ENCODE measurements at places on chromosomes 5 and 9. TPM values are rescaled to one million over a fixed set of nuclear protein-coding genes. Genes with fewer than 3 reads are reported as not detected.

DNA sequence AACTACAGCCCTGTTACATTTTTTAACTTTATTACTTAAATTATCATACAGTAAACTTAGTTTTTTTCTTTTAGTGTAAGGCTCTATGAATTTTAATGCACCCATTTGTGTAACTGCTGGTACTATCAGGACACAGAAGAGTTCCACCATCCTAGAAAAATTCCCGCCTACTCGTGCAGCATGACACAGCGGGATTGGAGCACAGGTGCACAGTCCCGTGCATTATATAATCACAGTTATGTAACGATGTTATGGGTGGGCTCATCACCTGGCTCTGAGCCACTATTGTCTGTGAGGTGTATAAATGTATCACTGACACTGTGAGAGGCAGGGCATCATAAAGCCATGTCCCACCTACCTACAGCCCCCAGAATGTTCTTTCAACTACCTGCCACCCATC, 80.7 kb downstream of the DRD1 start:
- no peaks in the 10 kb centered on the region for H3K36me3 ChIP-seq
- H3K4me1 ChIP-seq, result no peaks in the 10 kb centered on the region
- DNase-seq, result no peak

DNA sequence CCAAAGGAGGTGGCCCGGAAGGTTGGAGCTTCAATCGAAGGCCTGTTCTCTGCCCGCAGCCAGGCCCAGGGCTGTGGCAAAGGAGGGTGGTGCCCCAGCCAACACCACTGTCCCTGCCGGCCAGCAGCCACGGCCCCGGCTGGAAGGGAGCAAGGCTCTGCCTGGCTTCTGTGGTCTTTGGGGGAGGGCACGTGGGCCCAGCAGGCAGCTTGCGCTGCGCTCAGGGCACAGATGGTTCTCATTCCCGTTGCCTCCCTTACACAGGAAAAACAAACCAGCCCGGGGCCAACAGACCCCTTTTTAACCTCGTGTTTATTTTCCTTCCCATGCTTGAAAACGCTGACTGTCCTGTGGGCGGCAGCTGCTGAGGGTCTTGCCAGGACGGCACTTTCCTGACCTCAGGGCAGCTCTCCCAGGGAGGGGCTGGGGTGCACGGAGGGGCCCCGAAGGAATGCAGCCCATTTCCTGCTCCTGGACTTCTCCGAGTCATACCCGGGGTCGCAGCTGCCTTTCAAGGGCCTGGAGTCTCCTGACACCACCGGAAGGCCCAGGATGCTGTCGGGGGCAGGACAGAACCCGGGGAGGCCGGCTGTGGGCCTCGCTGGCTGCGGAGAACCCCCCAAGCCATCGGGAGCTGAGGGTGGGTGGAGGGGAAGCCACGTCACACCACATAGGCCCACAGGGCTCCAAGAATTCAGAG, 1.1 kb upstream of the GPSM1 start:
- H3K27ac ChIP-seq, result peak overlapping the region; percentile 56
- no peaks in the 10 kb centered on the region for H3K27me3 ChIP-seq
- DNase-seq, result no peak
- H3K4me1 ChIP-seq, result peaks cover 30% of the 10 kb centered on the region
- H3K36me3 ChIP-seq, result no peaks in the 10 kb centered on the region
- H3K4me3 ChIP-seq, result no peak overlapping the region

DNA sequence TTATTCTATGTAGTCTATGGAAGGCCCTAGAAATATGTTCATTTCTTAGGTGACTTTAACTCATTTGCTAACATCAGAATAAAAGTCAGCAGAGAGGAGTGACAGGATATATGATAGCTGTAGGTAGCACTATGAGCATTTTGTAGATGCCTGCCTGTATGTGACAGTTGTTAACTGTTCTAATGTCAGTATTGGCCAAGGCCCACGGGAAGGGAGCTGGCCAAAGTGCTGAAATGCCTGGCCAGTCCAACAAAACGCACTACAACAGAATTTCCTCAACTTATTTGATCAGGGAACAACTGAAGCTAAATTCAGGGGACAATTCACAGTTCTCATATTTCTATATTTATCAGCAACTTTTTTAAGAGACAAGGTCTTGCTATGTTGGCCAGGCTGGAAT, 20.8 kb downstream of the SV2C start:
- H3K27ac ChIP-seq, result no peak overlapping the region
- DNase-seq, result no peak
- no peaks in the 10 kb centered on the region for H3K27me3 ChIP-seq
- no peaks in the 10 kb centered on the region for H3K36me3 ChIP-seq
- no peak overlapping the region for H3K4me3 ChIP-seq
- no peaks in the 10 kb centered on the region for H3K4me1 ChIP-seq

DNA sequence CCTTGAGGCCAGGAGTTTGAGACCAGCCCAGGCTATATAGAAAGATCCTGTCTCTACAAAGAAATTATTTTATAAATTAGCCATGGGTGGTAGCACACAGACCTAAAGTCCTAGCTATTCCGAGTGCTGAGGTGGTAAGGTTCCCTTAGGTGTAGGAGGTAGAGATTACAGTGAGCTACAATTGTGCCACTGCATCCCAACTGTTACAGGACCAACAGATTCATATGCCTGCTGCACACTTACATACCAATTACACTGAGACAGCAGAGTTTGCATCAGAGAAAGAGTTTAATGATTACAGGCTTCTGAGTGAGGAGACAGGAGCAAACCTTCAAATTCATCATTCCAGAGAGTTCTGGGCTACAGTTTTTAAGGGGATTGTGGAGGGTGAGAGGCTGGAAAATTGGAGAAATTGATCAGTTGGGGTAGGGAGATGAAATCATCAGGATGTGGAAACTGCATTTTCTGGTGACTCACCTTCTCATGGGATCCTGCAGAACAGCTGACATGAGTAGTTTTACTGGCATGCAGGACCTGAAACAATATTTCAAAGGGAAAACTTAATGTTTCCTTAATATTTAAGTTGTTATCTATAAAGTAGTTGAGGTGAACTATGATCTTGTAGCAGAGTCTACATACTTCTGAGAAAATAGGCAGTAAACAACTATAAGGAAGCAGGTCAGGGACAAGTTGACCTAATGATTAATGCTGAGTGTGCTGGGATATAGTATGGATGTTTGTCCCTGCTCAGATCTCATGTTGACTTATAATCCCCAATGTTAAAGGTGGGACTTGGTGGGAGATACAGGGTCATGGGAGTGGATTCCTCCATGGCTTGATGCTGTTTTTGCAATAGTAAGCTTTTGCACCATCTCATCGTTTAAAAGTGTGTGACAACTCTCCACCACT, 54.7 kb downstream of the ANXA2R start:
- DNase-seq, result no peak
- H3K27ac ChIP-seq, result no peak overlapping the region
- no peaks in the 10 kb centered on the region for H3K27me3 ChIP-seq
- H3K4me3 ChIP-seq, result no peak overlapping the region
- no peaks in the 10 kb centered on the region for H3K36me3 ChIP-seq
- H3K4me1 ChIP-seq, result no peaks in the 10 kb centered on the region

The CA9 gene
- not detected for total RNA-seq

DNA sequence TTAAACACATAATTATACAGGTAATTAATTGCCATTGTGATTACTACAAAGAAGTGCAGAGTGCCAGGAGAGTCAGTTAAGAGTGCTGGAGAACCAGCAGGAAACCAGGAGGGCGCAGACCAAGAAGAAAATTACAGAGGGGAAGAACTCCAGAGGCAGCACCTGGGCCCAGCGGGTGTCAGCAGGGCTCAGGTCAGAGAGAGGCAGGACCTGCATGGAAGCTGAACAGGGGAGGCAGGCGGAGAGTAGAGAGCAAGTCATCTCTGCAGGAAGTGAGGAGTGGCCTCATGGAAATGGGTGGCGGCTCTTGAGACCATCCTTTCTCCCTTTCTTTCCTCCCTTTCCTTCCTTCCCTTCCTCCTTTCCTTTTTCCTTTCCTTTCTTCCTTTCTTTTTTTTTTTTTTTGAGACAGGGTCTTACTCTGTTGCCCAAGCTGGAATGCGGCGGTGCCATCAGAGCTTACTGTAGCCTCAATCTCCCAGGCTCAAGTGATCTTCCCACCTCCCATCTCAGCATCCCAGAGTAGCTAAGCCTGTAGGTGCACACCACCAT, 4.0 kb upstream of the ZBTB34 start:
- DNase-seq, result no peak
- no peaks in the 10 kb centered on the region for H3K36me3 ChIP-seq
- H3K27me3 ChIP-seq, result no peaks in the 10 kb centered on the region
- no peak overlapping the region for H3K4me3 ChIP-seq
- H3K27ac ChIP-seq, result no peak overlapping the region

The PCDHGB7 gene
- total RNA-seq, result 7.1 TPM

The OR1J2 gene
- total RNA-seq, result not detected

The TRIP13 gene
- 1.3 TPM for total RNA-seq

The HDHD3 gene
- 36.8 TPM for total RNA-seq

- no peaks in the 10 kb centered on the region for H3K27me3 ChIP-seq
- peak overlapping the region; percentile 8 for H3K4me3 ChIP-seq
- no peaks in the 10 kb centered on the region for H3K4me1 ChIP-seq
- H3K27ac ChIP-seq, result no peak overlapping the region
These were observed 16.9 kb downstream of the PTTG1 start for GRCh38 chr5:160438316-160439204.

The ACER2 gene
- total RNA-seq, result 2.8 TPM

- no peaks in the 10 kb centered on the region for H3K27me3 ChIP-seq
- H3K27ac ChIP-seq, result no peak overlapping the region
- no peaks in the 10 kb centered on the region for H3K4me1 ChIP-seq
- no peak for DNase-seq
- no peak overlapping the region for H3K4me3 ChIP-seq
These were observed 205.2 kb upstream of the MAP3K1 start for GRCh38 chr5:56610093-56610698.

DNA sequence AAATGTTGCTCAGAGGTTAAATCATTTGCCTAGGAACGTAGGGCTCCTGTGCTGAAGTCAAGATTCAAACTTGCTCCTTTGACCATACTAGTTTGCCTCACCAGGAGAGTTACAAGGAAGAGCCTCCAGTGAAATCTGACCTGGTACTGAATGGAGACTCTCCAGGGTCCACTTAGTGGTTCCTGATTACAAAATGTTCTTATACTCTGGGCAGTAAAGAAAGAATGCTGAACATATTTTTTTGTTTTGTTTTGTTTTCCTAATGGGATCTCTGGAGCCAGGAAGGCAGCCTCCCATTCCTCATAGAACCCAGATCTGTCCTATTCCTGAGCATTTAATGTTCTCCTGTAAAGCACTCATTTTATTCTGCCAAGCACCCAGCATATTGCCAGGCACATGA, 256.5 kb upstream of the CLINT1 start:
- no peaks in the 10 kb centered on the region for H3K36me3 ChIP-seq
- no peaks in the 10 kb centered on the region for H3K27me3 ChIP-seq
- no peak overlapping the region for H3K4me3 ChIP-seq
- DNase-seq, result no peak
- no peak overlapping the region for H3K27ac ChIP-seq

GRCh38 chr5:19584131-19584530, 403.9 kb downstream of the CDH18 start:
- H3K36me3 ChIP-seq, result no peaks in the 10 kb centered on the region
- no peaks in the 10 kb centered on the region for H3K27me3 ChIP-seq
- H3K27ac ChIP-seq, result no peak overlapping the region

The F2RL1 gene
- 0.24 TPM for total RNA-seq

The PCDHGC4 gene
- 2.9 TPM for total RNA-seq

- H3K4me3 ChIP-seq, result no peak overlapping the region
- no peaks in the 10 kb centered on the region for H3K36me3 ChIP-seq
- no peak for DNase-seq
- no peak overlapping the region for H3K27ac ChIP-seq
These were observed 19.3 kb downstream of the SLIT3 start for GRCh38 chr5:169281625-169282024.

GRCh38 chr5:11000515-11001353, 239.7 kb upstream of the DAP start:
- no peak overlapping the region for H3K4me3 ChIP-seq
- DNase-seq, result no peak
- H3K27me3 ChIP-seq, result no peaks in the 10 kb centered on the region
- H3K4me1 ChIP-seq, result no peaks in the 10 kb centered on the region
- H3K36me3 ChIP-seq, result no peaks in the 10 kb centered on the region

The TAF1L gene
- total RNA-seq, result 0.07 TPM

The PCDHGA6 gene
- 4.4 TPM for total RNA-seq

The PLGRKT gene
- total RNA-seq, result 16.9 TPM

- H3K27ac ChIP-seq, result no peak overlapping the region
- H3K27me3 ChIP-seq, result no peaks in the 10 kb centered on the region
- H3K4me3 ChIP-seq, result no peak overlapping the region
- no peaks in the 10 kb centered on the region for H3K4me1 ChIP-seq
- no peaks in the 10 kb centered on the region for H3K36me3 ChIP-seq
- DNase-seq, result no peak
These were observed 171.7 kb downstream of the ATPSCKMT start for GRCh38 chr5:10077791-10078545.

GRCh38 chr9:110710420-110710819, 41.8 kb downstream of the MUSK start:
- no peaks in the 10 kb centered on the region for H3K27me3 ChIP-seq
- no peak overlapping the region for H3K4me3 ChIP-seq
- H3K27ac ChIP-seq, result no peak overlapping the region

DNA sequence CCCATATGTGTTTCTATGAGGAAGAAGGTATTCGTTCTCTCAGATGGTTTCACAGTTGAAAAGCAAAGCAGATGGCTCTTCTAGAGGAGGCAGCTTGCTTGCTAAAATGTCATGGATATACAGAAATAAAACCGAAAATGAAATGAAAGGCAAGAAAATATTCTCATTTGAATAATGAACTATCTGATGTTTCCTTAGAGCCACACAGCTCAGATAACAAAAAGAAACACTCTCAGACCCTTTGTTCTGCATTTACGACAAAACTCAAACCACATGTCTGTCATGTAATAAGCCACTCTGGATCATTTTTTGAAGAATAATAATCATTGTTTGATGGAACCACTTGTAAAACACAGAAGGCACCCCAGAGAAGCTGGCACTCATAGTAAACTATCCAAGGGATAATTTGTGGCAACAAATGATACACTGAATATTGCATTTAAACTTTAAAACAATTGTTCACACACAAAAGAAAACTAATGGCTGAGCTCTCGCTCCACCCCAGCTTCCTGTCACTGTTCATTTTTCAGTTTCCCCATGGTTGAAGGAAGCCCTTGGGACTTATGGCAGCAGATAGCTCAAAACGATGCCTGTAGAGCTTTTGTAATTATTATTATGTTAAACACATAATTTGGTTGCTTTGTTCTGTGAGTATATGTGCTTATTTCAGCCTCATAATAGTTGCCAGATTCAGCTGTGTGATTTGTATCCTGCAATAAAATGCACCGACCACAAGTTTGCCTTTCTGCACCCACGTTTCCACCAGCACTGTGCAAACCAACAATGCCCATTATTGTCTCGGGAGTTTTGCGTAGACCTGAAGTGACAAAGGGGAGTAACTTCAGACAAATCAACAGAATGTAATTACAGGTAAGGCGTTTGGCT, 256.0 kb downstream of the TMEM167A start:
- no peaks in the 10 kb centered on the region for H3K4me1 ChIP-seq
- H3K27me3 ChIP-seq, result no peaks in the 10 kb centered on the region
- no peak overlapping the region for H3K27ac ChIP-seq
- no peaks in the 10 kb centered on the region for H3K36me3 ChIP-seq

The ENTREP1 gene
- total RNA-seq, result 10.3 TPM

DNA sequence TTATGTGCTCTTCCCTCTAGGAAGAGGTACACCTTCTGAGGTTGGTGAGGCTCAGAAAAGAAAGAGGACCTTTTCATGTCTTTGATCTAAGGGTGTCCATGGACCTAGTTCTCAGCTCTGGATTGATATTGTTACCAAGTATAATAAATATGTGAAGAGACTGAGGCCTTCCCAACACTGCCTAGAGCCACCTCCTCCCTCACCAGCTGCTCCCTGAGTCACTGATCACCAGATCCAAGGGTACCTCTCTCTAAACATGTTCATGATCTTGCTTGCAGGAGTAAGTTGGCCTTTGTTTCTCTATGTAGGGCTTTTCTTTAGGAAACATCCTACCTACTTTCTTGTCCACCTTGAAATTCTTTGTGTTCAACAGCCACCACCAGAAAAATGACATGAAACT, 218.8 kb upstream of the ADRA1B start:
- H3K27ac ChIP-seq, result no peak overlapping the region
- H3K4me3 ChIP-seq, result no peak overlapping the region
- H3K4me1 ChIP-seq, result no peaks in the 10 kb centered on the region
- DNase-seq, result no peak
